ENCODE measurements at places on chromosomes 16 and 17.

DNA sequence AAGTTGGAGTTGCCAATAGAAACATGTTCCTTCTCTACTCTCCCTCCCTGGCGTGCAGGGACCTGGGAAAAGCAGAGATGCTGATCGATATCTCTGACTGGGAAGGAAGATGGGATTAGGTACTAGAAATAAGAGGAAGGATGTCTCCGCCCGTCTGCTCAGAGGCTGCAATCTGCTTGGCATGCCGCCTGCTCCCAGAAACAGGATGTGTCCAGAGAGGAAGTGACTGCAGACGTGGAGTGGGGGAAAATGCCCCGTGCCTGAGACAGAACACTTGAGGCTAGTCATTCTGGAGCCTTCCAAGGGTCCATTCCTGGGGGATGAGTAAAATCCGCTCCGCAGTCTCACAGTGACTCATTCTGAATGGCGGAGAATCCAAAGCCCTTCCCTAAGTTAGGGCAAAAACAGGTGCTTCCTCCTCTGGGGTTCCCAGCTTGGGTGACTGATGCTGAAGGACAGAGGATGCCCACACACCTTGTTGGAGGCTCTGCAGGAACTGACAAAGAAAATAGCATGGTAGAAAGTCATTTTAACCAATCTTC lies 45.0 kb upstream of the SMURF2 start:
- DNase-seq: no peak

DNA sequence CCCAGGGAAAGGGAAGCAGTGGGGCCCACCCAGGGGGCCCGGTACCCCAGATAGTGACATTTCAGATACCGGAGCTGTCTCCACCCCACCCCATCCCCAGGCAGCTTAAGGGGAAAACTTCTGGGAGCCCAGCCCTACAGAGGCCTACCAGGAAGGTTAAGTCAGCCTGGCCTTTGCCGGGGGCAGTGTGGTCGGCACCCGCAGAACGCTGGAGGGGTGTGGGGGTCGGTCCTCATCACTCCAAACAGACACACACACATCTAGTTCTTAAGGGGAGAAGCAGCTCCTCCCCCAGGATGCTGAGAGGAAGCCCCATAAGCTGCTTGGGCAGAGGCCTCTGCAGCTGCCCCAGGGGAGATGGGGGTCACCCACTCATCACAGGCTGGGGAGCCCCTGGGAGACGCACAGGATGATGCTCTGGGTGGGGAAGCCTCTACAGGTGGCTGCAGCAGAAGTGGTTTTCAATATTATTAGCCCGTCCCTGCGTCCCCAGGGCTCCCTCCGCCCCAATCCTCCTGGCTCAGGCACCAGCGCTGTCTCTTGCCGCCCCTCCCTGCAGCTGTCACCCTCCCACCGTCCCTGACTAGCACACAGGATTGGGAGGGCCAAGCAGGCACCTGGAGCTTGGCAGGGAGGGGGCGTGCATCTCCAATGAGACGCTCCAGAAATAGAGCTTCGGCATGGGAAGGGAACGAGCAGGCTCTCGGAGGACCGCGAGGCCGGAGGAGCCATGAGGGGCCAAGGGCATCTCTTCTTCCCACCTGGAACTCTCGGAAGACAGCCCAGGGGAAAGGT lies 1.4 kb upstream of the ABR start:
- DNase-seq: no peak

GRCh38 chr17:62110923-62111484 lies 45.9 kb upstream of the MED13 start:
- no peak for DNase-seq

DNA sequence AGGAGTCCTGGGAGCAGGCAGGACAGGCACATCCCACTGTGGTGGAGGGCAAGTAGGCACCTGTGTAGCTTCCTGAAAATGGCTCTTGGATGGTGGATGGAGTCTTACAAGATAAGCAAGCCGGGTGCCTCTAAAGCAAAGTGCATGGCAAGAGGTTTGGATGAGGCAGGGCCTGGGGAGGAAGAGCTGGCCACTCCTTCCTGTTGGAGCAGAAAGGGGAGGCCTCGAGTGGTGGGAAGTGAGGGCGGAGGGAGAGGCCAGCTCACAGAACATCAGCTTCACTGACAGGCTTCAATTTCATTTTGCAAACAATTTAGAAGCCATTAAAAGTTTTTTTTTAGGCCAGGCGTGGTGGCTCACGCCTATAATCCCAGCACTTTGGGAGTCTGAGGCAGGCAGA lies 31.0 kb downstream of the CD300A start:
- DNase-seq: no peak

DNA sequence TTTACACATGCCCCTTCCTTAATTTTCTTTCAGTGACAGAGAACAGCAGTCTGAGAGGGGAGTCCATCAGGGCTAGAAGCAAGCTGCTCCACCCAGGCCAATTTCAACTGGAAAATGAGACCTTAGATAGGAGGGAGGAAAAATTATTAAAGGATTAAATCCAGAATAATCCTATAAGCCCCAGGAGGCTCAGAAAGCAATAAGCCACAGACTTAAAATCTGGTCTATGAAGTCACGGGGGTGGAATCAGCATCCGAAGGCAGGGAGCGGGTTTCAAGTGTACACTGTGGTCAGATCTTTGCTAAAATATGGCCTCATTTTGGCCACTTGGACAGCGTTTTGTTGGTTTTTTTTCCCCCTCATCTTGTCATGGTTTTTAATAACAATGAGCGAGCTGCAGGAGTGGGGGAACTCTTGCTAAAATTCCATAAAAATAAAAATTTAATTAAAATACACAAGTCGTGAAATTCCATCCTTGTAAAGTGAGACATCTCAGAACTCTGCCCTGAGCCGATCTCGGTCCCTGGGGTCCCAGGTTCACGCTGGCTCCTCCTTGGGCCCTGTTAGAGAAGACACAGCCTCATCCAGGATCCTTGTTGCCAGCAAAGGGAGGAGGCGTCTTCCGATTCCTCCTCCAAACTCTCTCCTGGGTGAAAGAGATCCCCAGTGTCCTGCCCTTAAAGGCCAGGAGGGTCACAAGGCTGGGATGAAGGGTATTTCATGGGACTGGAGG lies 51.6 kb upstream of the ETV4 start:
- no peak for DNase-seq

GRCh38 chr16:9316615-9317014 lies 225.2 kb downstream of the HAPSTR1 start:
- DNase-seq: no peak

- DNase-seq: no peak
These were observed 79.6 kb upstream of the CACNG5 start for GRCh38 chr17:66755101-66755943.

GRCh38 chr17:36807496-36808179 lies 129.6 kb upstream of the LHX1 start:
- no peak for DNase-seq

- DNase-seq: peak; percentile 76
These were observed at the start of the genes ARSG and SLC16A6 for GRCh38 chr17:68290955-68291835. Gene ARSG (plus strand): TSS chr17:68291495. CDS start chr17:68307494, 15,999 bp downstream. Gene SLC16A6 (minus strand): TSS chr17:68291127. CDS start chr17:68278320, 12,807 bp downstream.

DNA sequence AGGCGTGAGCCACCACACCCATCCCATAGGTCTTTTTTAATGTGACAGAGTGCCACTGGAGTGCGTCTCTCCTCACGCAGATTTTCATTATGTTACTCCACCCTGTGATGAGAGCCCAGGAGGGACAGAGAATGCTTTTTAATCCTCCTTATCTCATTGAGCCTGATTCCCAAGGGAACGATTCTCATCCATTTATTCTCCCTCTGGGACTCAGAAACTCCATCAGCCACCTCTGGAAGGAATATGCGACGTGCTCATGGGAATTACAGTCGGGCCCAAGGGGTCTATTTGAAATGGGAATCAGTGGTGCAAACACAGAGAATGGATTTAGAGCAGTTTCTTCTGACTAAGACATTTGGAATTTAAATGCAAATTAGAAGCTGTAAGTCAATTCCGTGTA lies 155.9 kb upstream of the HSBP1 start:
- no peak for DNase-seq
